ENCODE measurements at places on chromosomes 3 and 15.

DNA sequence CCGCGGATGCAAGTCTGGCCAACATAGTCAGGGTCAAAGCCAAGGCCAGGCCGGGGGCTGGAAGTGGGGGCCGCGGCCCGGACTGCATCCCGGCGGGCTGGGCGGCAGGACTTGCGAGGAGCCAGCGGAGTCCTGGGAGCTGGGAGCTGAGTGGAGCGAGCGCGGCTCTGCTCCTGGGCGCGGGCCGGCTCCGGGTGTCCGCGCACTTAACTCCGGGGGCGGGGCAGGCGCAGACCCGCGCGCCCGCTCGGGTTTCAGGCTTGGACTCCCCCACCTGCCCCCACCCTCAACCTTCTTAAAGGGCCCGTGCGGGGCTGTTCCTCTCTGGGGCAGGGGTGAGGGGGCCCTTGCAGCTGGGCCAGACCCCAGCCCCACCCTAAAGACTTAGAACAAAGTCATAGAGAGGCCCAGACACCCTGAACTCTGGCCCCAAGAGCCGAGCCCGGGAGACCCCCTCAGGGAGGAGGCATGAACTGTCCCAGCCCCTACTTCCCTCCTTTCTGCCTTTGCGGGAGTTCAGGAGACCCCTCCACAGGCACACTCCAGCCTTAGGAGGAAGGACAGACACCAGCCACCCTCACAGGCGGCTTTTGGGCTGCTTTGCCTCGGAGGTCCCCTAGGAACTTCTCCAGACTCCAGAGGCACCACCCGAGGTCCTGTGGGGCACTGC, at the start of gene CSPG4:
CSPG4 (minus strand) TSS at position 181 of the 670 bp plus-strand sequence; CDS start at position 88, 93 bp downstream.
- no peak for DNase-seq

DNA sequence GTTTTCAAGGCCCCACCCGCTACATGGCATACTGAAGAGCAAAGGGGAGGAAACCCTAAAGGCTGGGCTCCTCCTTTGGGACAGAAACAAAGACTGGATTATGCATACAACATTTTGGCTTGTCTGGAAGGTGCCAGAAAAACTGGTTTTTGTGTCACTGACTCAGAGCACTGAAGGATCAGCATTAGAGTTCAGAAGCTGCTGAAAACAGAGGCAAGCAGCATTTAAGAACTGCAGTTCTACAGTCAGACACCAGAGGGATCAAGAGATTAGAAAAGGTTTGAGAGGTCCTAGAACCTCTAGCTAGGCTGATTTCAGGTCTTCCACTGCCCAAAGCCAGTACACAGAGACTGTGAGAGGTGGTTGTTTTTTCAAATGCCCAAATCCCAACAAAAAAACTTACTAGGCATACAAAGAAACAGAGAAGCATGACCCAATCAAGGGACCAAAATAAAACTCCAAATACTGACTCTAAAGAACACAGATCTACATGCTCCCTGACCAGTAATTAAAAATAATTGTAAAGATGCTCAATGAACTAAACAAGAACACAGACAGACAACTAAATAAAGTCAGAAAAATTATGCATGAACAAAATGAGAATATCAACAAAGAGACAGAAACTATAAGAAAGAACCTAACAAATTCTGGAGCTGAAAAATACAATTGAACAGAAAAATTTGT, 91.2 kb downstream of the SENP2 start:
- peak; percentile 60 for DNase-seq

DNA sequence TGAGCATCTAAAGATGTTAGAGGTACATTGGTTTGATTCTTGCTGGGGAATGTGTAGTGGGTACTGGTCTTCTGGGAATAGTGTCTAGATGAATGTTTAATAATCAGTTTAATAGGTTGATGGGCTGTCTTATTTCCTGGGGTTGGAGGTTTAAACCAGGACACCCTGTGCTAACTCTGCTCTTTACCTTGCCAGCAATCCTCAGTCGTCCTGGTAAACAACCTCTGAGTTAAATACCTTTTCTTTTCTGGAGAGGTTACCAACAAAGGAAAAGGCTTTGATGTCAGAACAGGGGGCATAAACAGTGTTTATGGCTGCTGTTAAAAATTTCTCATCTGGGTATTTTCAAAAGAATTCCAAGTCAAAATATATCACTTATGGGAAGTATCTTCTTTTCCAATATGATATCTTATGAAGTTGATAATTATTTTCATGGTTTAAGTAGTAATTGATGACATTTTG, 23.5 kb downstream of the MITF start:
- no peak for DNase-seq

- no peak for DNase-seq
Observed at GRCh38 chr3:119318876-119319275, 24.7 kb downstream of the ARHGAP31 start.

DNA sequence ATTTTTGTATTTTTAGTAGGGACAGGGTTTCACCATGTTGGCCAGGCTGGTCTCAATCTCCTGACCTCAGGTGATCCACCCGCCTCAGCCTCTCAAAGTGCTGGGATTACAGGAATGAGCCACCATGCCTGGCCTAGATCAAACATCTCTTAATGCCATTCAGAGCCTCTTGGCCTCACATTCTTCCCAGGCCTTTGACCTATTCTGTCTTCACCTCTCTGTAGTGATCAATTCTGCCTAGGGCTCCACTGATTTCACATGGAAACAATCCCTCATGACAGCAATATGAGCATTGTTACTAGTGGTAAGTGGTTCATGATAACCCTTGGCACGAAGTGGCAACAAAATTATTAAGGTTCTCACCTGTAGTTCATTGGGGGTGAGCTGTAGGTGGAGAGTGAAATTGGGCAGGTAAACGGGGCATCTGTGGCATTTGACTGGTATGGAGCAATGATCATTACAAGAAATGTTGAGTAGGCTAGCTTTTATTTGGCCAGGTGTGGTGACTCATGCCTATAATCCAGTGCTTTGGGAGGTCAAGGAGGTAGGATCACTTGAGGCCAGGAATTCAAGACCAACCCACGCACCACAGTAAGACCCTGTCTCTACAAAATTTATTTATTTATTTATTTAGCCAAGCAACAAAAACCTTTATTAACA, 4.8 kb upstream of the ARPIN start:
- no peak for DNase-seq

DNA sequence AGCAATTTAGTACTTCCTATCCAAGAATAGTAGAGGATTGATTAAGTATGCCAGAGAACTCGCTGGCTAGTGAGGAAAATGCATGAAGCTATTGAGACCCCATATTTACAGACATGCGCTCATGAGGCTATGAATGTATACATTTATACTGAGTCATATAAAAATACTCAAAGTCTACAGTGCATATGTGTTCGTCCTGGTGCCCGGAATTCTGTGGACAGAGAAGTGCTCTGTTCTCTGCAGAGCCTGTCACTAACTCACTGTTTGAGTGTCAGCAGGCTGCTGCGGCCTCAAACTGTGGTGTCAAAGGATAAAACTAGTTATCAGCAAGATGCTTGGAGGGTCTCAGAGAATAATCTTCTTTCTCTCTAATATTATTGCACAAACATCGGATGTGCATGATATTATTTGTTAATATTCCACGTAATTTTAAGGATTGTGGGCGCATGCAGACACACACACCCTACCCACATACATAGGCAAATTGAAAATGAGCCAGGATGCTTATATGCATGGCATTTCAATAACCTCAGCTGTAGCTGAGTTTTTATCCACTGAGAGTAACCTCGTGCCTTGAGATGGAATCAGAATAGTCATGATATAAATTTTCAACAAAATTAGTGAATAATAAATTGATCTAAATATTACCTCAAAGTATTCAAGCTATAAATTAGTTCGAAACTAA, 50.0 kb upstream of the TSC22D2 start:
- DNase-seq: no peak
